Stimulated activated CD4-positive, alpha-beta T cell treated with anti-CD3 and anti-CD28 coated beads, Interleukin-1b, Interleukin-23, amount 100 ng/mL, for 24 hours (primary cell): ENCODE measurements at places on chromosomes 12 and 14.

- DNase-seq: no peak
Observed at GRCh38 chr14:85038526-85039352, 491.2 kb upstream of the FLRT2 start.

DNA sequence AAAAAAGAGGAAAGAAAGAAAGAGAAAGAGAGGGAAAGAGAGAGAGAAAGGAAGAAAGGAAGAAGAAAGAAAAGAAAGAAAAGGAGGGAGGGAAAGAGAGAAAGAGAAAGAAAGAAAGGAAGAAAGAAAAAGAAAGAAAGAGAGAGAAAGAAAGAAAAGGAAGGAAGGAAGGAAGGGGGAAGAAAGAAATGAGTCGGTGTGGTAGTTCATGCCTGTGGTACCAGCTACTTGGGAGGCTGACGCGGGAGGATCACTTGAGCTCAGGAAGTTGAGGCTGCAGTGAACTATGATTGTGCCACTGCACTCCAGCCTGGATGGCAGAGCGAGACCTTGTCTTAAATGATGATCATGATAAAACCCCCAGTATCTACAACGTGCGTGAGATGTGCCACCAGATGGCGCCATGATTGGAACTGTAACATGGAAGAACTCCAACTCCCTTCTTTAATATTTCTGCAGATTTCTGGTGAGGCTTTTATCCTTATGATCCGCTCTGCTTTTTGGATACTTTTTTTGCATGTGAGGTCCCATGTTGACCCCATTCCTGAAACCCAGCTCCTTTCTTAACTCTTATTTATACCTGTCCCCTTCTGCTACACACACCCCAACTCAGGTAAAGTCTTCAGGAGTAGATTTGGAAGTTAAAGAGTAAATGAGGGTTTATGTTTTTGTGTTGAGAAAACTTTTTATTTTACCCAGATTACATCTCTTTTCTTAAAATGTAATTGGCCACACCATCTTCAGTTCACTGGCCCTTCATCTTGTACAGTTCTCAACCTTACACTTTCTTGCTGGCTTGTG is 25.6 kb downstream of the RNASE10 start:
- DNase-seq: peak; percentile 40

GRCh38 chr14:79831195-79831892 is 380.0 kb downstream of the DIO2 start:
- no peak for DNase-seq

DNA sequence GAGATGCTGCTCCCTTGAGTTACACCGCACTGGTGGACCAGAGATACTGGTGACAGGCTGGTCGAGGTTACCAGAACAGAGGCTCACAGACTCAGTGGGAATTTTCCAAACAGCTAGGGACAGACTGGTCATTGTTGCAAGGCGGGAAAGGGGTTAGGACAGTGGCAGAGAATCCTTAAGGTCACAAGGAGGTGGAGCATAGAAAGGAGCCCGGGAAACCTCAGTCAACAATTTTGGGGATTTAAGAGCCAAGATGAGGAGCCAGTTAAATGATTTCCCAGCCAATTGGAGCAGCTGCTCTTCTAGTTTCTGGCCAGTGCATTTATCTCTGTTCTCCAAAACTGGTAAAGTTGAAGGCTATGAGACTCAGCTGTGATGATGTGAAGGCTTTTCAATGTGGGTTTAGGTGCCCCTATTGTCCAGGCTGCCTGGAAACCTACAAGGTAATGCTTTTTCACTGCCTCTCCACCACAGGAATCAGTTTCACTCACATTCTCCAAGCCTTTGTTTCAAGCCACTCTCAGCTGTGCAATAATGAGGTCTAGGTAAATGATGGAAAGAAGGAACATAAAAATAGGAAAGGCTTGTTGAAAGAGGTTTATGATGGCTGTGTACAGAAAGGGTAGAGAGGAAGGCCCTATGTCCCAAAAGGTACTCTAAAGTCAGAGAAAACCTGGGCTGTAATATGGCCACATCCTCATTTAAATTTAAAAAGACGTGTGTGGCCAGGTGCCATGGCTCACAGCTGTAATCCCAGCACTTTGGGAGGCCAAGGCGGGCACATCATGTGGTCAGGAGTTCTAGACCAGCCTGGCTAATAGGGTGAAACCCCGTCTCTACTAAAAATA is 7.0 kb upstream of the TNS2 start:
- no peak for DNase-seq

- DNase-seq: no peak
Observed at GRCh38 chr14:40859055-40859454, 747.6 kb upstream of the LRFN5 start.

DNA sequence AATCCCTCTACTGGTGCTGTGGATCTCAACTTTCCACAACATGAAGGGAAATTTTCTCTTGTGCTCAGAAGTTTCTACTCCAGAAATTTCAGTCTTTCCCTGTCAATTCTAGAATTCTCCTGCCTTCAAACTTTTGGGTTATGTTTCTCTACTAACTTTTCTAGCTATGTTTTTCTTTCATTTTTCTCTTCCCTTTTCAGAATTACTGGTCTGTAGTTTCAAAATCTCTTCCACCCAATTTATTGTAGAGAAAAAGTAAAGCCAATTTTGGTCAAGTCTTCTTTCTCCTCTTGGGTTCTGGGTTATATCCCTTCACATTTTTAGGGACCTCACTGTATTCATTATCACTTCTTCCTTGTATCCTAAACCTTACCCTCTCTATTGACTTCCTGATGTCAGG is 18.9 kb downstream of the CNTN1 start:
- DNase-seq: no peak

DNA sequence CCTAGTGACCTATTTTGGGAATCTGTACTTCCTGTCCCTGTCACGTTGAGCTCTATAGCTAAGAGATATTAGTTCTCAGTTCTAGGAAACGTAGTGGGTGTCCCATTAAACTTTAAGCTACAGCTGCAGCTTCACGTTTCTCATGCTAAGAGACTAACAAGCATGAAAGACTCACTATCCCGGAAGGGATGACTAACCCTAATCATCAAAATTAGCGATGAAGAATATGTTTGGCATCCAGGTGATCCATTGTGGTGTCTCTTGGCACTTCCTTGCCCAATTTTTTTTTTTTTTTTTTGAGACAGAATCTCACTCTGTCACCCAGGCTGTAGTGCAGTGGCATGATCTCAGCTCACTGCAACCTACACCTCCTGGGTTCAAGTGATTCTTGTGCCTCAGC is 11.0 kb upstream of the LALBA start:
- no peak for DNase-seq
